Stimulated activated CD8-positive, alpha-beta memory T cell treated with anti-CD3 and anti-CD28 coated beads, Interleukin-2, amount 100 ng/mL, for 48 hours (primary cell): ENCODE measurements at places on chromosomes 16 and 17.
A peak's percentile ranks its signal among the peaks of the same experiment; 100 is the strongest.

- no peak for DNase-seq
These were observed 4.3 kb upstream of the PABPN1L start for GRCh38 chr16:88870608-88871348.

DNA sequence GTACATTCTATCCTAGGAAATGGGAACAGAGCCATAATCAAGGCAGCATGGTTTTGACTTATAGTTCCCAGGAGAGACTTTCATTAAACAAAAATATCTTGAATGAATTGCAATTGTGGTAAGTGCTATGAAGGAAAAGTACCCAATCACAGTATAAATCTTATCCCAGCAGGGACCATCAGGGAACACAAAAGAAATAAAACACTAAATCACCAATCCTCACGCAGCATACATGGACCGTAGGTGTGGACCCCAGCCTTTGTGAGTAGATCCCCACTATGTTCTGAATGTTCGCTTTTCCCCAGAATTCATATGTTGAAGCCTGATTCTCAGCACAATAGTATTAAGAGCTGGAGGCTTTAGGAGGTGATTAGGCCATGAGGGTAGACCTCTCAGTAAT is 925.0 kb upstream of the RBFOX1 start:
- DNase-seq, result no peak

GRCh38 chr16:13245713-13246377 is 344.4 kb downstream of the SHISA9 start:
- DNase-seq, result no peak

GRCh38 chr16:12531937-12532336 is 271.8 kb downstream of the CPPED1 start:
- no peak for DNase-seq

DNA sequence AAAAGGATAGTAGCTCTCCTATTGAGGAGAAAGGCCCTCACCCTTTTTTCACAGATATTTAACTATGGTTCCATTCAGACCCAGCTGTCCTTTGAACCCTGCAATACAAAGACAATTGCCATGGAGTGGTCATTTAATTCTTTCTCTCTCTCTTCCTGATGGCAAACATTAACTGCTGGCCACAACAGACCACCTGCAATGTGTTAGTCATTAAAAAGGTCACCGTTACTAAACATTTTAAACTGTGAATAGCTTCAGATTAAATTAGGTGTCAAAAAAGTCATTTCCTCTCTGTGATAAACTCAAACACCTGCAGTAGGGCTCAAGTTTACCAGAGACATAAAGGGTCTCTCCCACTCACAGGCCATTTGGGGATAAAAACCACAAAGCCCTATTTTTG is 697.2 kb downstream of the TOX3 start:
- no peak for DNase-seq

DNA sequence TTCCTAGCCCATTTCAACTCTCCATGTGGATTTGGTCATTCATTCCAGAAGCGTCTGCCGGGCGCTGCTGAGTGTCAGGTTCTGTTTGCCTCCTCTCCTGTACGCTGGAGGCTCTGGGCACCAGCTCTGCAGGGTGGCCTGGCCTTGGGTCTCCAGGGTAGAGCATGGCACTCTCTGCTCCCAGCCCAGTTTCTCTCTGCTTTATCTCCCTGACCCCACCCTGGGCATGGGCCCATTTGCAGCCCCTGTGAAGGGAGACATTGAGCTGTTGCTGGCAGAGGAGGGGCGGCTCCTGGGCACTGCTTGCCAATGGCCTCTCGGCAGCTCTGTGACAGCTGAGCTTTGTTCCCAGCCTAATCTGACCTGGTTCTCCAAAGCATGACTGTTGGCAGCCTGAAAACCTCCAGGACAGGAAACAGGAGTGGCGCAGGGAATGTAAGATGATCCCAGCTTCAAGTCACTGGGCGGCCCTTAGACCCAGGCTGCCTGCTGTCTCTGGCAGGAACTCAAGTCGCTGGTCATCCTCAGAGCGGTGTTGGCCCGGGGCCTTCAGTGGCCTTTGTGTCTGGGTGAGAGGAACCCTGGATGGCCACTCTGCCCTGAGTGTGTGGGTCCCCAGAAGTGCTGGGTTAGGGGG is 146.8 kb downstream of the SEC14L1 start:
- no peak for DNase-seq

GRCh38 chr17:39209317-39210092 is 9.4 kb downstream of the RPL19 start:
- DNase-seq, result peak; percentile 64

- no peak for DNase-seq
These were observed 239.1 kb downstream of the SEC14L1 start for GRCh38 chr17:77379832-77380231.
